Activated CD8-positive, alpha-beta T cell treated with anti-CD3 and anti-CD28 coated beads for 36 hours (primary cell): ENCODE measurements at places on chromosomes 12 and 14. TPM values are rescaled to one million over a fixed set of nuclear protein-coding genes. Genes with fewer than 3 reads are reported as not detected.

- H3K36me3 ChIP-seq = peaks cover 74% of the 10 kb centered on the region
- DNase-seq = no peak
- peaks cover 68% of the 10 kb centered on the region for H3K4me1 ChIP-seq
- no peaks in the 10 kb centered on the region for H3K27me3 ChIP-seq
Observed at GRCh38 chr12:31309279-31309678, 16.7 kb downstream of the SINHCAF start.

Gene CLEC7A
- total RNA-seq = not detected

DNA sequence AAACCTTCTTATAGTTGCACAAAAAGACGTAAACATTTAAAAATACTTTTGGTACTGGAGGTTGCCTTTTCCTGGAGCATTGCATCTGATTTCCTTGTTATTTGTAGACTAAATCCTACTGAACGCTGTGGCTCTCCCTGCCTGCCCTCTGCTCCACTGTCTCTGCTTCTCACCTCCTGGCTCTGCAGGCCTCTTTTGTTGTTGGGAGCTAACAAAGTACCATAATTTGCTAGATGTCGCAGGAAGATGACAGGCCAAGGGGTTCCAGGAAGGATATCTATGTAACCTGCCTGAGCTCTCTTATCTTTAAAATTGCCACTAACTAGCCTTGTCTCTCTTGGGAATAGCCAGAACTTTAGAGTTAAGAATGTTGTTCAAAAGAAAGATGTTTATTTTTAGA, 21.4 kb downstream of the SYNE2 start:
- no peaks in the 10 kb centered on the region for H3K27me3 ChIP-seq
- DNase-seq = no peak

Gene KRT4
- total RNA-seq = 0.11 TPM

DNA sequence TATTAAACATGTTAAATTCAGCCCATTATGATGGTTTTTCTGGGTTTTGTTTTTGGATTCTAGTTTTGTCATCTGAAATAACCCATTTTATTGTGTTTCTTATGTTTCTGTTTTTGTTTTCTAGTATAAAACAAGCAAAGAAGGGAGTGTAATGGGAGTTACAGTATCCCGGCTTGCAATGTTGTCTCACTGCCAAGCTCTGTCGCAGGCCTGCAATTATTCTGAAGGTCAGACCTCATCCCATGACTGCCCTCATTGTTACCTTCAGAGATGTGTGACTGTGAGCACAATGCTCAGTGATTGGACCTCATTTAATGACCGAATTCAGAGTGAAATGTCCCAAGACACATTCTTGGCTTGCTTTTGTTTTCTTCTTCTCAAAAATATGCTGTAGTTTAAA, 73.0 kb upstream of the ATF1 start:
- no peaks in the 10 kb centered on the region for H3K27me3 ChIP-seq
- H3K4me1 ChIP-seq = no peaks in the 10 kb centered on the region
- H3K4me3 ChIP-seq = no peak overlapping the region
- H3K36me3 ChIP-seq = peaks cover 4% of the 10 kb centered on the region
- no peak for DNase-seq

Gene TAS2R42
- not detected for total RNA-seq

Gene ENDOU
- total RNA-seq = not detected

Gene ZFHX2
- total RNA-seq = 1.0 TPM

DNA sequence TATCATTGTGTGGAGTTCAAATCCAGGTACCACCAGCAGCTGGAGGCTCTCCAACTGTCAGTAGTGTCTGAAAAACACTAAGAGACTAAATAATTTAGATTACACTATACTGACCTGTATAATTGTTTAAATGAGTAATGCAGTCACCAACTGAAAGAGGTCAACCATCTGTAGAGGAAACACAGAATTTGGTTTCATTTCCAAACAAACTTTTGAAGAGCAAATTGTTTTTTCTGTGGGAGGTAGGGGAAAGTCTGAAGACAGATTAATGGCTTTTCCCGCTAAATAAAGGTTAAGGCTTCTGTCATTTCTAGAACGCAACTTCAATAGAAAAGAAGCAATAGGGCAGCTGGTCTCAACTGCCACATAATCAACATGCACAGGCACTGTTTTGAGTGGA, 462.6 kb downstream of the PRKD1 start:
- H3K27me3 ChIP-seq = no peaks in the 10 kb centered on the region
- no peak overlapping the region for H3K4me3 ChIP-seq
- DNase-seq = no peak

DNA sequence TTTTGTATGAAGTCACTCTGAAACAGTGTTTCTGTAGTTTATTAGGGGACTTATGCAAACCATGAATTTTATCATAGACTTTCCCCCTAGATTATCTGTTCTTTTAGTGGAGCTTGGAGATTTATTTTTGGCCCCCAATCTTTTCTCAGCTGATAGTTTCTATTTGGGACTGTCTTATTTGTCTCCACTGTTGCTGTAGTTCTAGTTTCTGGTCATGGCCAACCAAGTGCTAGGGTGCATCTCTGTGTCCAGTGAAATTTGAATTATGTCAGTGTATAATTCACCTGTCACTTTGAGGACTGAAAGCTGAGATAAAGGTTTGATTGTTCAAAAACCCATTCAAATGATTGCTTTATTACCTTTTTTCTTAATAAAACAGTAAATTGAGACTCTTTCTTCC, 61.3 kb downstream of the KTN1 start:
- no peak overlapping the region for H3K4me3 ChIP-seq
- H3K27ac ChIP-seq = no peak overlapping the region
- H3K36me3 ChIP-seq = peaks cover 26% of the 10 kb centered on the region

GRCh38 chr12:112823582-112824149, 32.1 kb downstream of the RPH3A start:
- no peak for DNase-seq
- no peaks in the 10 kb centered on the region for H3K4me1 ChIP-seq
- H3K36me3 ChIP-seq = no peaks in the 10 kb centered on the region

- DNase-seq = no peak
- no peak overlapping the region for H3K27ac ChIP-seq
- no peaks in the 10 kb centered on the region for H3K4me1 ChIP-seq
- no peak overlapping the region for H3K4me3 ChIP-seq
- no peaks in the 10 kb centered on the region for H3K27me3 ChIP-seq
- H3K36me3 ChIP-seq = no peaks in the 10 kb centered on the region
Observed at GRCh38 chr12:17215759-17216570, 610.0 kb upstream of the LMO3 start.

Gene ZNF385A
- total RNA-seq = 1.1 TPM

Gene PIWIL1
- not detected for total RNA-seq

Gene PTGER2
- 19.9 TPM for total RNA-seq

Gene SPIC
- total RNA-seq = not detected

- H3K27me3 ChIP-seq = no peaks in the 10 kb centered on the region
- DNase-seq = peak; percentile 27
- H3K4me1 ChIP-seq = peaks cover 26% of the 10 kb centered on the region
- no peaks in the 10 kb centered on the region for H3K36me3 ChIP-seq
- H3K27ac ChIP-seq = no peak overlapping the region
Observed at GRCh38 chr12:112347581-112347982, 34.6 kb downstream of the HECTD4 start.

Gene IL31
- total RNA-seq = not detected

GRCh38 chr12:9870286-9870866, 1.2 kb upstream of the CLEC2B start:
- H3K4me3 ChIP-seq = peak overlapping the region; percentile 85
- no peak for DNase-seq
- H3K36me3 ChIP-seq = peaks cover 15% of the 10 kb centered on the region
- peaks cover 20% of the 10 kb centered on the region for H3K4me1 ChIP-seq
- peak overlapping the region; percentile 89 for H3K27ac ChIP-seq

DNA sequence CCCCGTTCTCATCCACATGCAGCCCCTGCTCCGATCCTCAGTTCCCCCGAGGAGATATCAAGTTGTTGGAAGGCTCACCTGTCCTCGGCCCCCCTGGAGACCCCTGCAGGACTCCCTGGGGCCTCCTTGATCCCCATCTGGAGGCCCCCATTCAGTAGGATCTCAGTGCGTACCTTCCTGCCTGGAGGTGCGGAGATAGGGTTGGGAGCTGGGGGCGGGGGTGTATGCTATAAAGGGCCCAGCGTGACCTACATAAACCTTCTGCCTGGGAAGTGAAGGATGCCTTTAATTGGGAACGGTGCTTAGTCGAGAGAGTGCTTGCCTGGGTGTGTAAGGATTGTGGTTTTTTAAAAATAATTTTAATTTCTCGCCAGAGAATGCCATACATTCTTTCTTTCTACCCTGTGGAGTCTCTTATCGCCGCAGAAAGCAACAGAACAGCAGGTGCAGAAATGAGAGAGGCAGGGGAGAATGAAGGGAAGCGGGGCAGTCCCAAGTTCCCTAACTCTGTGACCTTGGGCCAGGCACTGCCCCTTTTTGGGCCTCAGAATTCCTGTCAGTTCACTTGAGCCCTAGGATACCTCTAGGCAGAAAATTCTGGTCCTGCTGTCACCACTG, 153.7 kb downstream of the TSPAN9 start:
- H3K27me3 ChIP-seq = peaks cover 2% of the 10 kb centered on the region
- DNase-seq = no peak
- H3K4me3 ChIP-seq = no peak overlapping the region
- H3K27ac ChIP-seq = no peak overlapping the region
- H3K36me3 ChIP-seq = no peaks in the 10 kb centered on the region
- peaks cover 1% of the 10 kb centered on the region for H3K4me1 ChIP-seq

DNA sequence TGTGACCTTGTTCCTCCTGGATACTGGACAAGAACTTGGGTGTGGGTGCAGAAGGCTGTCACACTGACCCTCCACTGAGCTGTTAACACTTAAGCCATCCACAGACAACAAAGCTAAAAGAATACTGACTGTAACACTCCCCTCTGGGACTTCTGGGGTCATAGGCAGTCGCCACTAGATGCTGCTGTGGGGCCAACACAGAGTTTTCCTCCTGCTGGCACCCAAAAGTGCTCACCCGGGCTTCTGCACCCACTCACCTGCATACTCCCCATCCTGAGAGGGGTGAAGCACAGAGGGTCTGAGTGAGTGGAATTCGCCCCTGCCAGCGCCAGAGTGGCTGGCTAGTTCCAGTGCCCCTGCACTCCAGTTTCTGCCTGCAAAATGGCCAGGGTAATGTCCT, 422.4 kb upstream of the LMO3 start:
- H3K4me1 ChIP-seq = no peaks in the 10 kb centered on the region
- no peaks in the 10 kb centered on the region for H3K36me3 ChIP-seq
- H3K27ac ChIP-seq = no peak overlapping the region
- no peaks in the 10 kb centered on the region for H3K27me3 ChIP-seq
- DNase-seq = no peak

DNA sequence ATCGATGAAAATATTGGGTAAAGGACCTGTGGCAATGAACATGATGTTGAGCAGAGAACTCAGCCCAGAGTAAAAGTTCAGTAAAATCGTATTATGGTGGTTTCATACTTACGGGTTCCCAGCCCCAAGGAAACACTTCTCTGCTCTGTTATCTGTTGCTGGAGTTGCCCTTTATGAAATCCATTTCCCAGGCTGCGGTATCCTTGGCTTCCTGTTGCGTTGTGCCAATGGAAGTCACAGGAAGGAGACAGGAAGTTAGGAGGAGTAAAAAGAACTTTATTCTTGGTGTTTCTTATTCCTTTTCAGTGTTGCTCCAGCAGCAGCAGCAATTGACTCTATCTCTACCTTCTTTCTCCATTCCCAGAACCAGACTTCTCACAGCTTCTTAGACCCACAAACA, 965.2 kb downstream of the VRK1 start:
- H3K27ac ChIP-seq = no peak overlapping the region
- H3K4me3 ChIP-seq = no peak overlapping the region
- DNase-seq = no peak
- no peaks in the 10 kb centered on the region for H3K36me3 ChIP-seq
- H3K4me1 ChIP-seq = peaks cover 9% of the 10 kb centered on the region

DNA sequence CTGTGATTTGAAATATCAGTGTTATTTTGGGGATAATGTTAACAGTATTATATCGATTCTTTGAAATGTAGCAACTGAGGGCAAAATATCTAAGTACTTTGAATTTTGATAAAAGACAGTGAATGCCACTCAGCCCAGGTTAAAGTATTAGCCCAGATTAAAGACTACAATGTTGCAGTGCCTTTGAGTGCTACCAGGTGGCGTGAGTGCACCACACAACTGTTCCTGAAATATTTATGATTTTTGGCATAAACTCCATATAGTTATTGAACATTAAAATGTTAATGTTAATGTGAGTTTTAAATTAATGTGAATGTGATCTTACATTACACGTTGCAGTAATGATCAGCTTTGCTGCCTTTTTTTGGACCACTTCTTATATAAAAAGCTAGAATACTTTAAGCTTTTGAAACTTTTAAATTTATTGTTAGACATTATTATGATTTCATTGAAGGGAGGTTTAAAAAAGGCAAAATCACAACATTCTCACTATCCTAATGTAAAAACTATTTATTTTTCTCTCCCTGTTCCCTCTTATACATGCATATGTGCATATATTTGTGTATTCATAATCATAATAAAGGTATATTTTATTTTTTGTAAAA, 22.5 kb downstream of the MRPS35 start:
- DNase-seq = peak; percentile 47
- no peaks in the 10 kb centered on the region for H3K27me3 ChIP-seq
- no peak overlapping the region for H3K4me3 ChIP-seq

DNA sequence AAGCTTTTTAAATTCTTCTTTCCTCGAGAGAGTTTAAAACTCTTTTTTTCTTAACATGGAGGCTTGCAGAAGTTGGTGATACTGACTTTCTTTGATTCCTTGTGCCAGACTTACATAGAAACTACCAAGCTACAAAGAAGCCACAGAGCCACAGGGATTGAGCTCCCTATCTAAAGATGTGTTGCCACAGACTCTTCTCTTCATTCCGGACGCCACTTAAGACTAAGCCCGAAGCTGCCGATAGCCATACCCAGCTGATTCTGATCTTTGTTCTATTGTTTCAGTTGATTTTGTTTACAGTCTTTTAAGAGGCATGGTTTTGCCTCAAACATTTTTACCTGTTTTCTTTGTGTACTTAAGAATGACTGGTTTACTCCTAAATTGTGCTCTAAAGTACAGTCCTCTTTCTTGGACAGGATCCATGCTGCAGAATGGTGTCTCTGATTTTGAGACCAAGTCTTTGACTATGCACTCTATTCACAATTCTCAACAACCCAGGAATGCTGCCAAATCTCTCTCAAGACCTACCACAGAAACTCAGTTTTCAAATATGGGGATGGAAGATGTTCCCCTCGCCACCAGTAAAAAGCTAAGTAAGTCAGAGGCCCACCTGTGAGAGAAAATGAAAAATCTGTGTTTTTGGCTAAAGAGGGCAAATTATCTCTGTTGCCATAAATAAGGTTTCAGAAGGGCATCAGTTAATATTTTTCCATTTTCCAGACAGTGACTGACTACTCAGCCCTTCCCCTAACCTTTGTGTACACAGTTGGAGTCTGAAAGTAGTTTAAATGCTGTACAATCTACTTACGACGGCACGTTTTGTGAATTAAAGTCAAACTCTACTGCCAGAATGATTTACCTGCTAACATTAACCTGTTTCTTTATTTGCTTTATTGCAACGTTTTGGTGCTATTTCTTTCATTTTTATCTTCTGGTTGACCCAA, 42.1 kb upstream of the KCNH3 start:
- H3K36me3 ChIP-seq = peaks cover 3% of the 10 kb centered on the region
- H3K27me3 ChIP-seq = no peaks in the 10 kb centered on the region
- H3K27ac ChIP-seq = no peak overlapping the region
- no peak for DNase-seq
- peaks cover 5% of the 10 kb centered on the region for H3K4me1 ChIP-seq
